ENCODE measurements at places on chromosomes 5 and 9.

- no peak for DNase-seq
These were observed 1.5 kb downstream of the LCN10 start for GRCh38 chr9:136740971-136741882.

- no peak for DNase-seq
These were observed 49.3 kb downstream of the CSNK1G3 start for GRCh38 chr5:123561230-123561629.

GRCh38 chr5:167593329-167594060 is 698.0 kb upstream of the WWC1 start:
- no peak for DNase-seq

GRCh38 chr5:139458580-139459407 is 3.7 kb downstream of the ECSCR start:
- DNase-seq: peak; percentile 85

- no peak for DNase-seq
These were observed 41.9 kb downstream of the SPEF2 start for GRCh38 chr5:35659556-35659955.

DNA sequence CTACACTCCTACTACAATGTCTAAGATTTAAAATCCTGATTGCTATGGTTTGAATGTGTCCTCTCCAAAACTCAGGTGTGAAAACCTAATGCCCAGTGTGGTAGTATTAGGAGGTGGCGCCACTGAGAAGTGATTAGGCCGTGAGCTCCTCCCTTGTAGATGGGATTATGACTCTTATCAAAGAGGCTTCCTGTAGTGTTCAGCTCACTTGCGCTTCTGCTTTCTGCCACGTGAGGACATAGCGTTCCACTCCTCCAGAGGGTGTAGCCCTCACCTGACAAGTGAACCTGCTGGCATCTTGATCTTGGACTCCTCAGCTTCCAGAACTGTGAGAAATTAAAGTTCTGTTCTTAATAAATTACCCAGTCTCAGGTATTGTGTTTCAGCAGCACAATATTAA is 33.0 kb upstream of the WHRN start:
- no peak for DNase-seq

DNA sequence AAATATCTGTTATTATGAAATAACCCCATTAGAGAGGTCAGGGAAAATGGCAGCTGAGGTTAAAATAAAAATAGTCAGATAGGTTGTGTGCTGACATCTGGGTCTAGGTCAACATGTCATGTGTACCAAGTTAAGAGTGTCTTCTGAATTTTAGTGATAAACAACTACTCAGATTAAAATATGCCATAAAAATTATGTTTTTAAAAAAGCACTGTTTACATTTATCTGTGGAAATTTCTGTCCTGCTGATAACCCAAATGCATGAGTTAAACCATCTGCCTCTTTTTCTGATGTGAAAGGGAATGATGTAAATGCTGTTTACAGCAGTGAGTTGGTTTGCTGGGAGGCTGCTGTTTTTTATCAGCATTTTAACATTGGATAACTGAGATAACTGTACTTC is 361.2 kb upstream of the TARS1 start:
- DNase-seq: no peak

DNA sequence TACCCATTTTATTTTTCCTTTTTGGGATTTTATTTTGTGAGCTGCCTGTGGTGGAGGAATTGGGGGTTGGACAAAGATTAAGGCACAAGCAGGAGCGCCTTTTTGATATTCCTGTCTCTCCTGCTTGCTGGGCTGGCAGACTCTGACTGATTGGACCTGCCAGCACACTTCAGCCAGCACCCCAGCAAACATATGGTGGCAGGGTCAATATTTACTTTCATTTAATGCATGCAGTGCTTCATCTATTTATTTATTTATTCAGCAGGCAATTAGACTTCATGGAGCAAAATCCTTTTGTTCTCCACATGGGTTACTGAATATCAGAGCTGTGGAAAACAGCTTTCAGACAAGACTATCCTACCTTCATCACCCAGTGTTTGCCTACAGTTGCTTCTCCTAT is 48.4 kb upstream of the EPB41L4A start:
- no peak for DNase-seq

GRCh38 chr9:81825846-81826516 is 102.2 kb upstream of the SPATA31D4 start:
- DNase-seq: no peak

GRCh38 chr9:71721855-71722254 is 46.5 kb downstream of the CEMIP2 start:
- no peak for DNase-seq

- DNase-seq: no peak
These were observed 383.4 kb downstream of the MLLT3 start for GRCh38 chr9:20238921-20239320.

- DNase-seq: no peak
These were observed 4.2 kb downstream of the SERINC5 start for GRCh38 chr5:80251636-80252035.

GRCh38 chr5:91269198-91269597 is 113.9 kb downstream of the ARRDC3 start:
- DNase-seq: no peak

DNA sequence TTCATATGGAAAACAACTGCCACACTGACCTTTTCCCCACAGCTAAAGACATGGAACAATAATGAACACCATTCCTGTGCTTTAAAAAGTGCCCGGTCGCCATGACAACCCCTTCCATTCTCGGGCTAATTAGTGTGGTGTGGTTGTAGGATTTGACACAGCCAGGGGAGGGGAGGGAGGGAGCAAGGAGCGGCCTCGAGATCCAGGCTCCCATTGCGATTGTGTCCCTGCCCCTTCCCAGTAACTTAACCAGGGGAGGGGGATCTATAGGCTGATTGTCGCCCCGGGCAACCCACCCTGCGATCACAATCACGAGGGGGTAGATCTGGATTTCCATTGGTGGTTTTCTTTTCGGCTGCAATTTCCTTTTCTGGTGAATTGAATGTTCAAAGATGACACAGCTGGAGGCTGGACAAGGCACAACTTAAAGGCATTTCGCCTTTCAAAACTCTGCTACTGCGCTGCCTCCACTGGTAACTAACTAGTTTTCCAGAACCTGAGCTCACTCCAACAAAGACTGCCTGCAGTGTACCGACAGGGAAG is 96.7 kb upstream of the RETREG1 start:
- peak; percentile 34 for DNase-seq

GRCh38 chr5:157555037-157555640 is 20.4 kb downstream of the ADAM19 start:
- no peak for DNase-seq

DNA sequence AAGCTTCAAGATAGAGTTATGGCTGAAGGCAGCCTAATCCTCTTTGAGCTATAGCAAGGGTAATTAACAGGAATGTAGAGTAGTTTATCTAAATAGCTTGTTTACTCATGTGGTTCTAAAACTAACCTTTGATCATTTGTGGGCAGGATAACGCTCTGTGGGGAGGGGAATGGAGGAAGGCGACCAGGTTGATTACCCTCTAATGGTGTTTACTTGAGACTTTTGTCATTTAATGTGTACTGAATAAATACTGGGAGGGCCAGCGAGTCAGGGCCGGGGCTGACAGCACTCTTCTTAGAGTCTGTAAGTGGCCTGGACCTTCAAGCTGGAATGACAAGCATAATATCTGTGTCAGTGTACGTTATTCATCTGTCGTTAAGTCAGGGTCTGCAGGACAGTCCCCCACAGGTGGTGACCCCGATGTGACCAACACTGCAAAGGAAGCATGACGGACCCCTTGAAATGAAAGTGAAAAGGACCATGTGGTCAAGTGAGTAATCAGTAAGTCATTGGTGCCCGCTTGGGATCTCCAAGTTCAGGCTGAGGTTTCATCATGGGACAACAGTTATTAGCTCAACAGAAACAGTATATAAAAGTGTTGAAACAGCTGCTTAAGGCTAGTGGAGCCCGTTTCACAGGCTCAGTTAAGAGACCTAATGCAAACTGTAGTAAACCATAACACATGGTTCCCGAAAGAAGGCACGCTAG is 162.6 kb downstream of the CPLANE1 start:
- DNase-seq: no peak

- DNase-seq: no peak
These were observed 260.8 kb upstream of the PPP1R2B start for GRCh38 chr5:156589104-156589945.

DNA sequence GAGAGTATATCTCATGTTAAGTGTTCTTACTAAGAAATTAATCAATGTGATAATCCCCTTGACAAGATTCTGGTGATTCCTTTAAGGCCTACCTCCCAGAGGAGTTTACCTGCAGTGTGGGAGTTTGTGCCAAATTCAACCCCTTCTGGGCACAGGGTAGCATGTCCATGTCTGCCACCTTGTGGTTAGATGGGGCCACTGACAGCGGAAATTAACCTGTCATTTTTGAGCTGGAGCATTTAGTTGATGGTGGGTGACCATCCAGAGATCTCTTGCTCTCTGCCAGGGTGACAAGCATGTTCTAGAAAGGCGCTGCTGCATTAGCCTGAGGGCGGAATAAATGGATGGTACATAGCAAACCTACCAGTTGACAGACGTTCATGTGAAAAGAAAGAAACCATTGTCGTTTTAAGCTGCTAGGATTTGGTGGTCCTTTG is 132.2 kb downstream of the FBXO4 start:
- DNase-seq: peak; percentile 19

GRCh38 chr5:14464671-14465070 is 116.9 kb upstream of the OTULINL start:
- DNase-seq: no peak

DNA sequence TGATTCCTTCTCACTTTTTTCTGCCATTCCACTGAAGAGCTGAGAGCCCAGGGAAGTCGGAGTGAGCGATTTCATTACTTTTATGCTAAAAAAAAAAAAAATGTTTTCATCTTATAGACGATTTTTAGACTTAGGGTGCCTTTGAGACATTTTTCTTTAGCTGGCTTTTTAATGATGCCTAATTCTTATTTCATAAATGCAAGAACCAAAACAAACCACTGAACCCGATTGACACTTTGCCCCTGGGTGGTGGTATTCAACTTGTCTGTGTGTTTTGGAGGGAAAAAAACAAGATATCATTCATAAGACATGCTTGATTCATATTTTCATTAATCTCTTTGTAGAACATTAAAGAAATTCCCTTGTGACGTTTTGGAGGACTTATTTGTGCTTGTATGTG is 2.4 kb downstream of the TLE4 start:
- no peak for DNase-seq

DNA sequence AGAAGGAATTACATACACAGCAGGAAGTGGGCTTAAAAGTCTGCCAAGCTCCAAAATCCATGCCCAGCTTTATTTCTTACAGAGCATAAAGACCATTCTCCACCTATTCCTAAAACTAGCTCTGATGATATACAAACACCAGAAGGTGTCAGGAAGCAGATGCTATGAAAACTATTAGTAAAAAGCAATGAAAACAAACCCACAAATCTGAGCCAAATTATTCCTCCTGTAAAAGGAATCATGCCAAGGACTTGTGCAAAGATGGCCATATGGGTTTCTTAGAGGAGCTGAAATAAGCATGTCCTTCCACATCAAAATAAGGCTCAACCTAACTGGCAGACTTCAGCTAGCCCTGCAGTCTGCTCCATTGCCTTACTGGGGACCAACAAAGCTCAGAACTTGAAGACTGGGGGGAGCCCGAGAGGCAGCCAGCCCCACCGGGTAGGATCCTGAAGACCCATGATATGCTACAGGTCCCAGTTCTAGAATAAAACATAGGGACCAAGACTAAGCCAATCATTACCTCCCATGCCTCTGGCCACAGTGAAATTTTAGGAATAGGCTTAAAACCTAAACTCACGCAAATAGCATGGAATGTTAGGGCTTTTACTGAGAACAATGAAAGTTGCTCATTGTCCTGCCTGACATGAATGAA is 42.8 kb upstream of the GABRP start:
- no peak for DNase-seq

GRCh38 chr9:3646226-3646625 is 120.4 kb upstream of the RFX3 start:
- no peak for DNase-seq

DNA sequence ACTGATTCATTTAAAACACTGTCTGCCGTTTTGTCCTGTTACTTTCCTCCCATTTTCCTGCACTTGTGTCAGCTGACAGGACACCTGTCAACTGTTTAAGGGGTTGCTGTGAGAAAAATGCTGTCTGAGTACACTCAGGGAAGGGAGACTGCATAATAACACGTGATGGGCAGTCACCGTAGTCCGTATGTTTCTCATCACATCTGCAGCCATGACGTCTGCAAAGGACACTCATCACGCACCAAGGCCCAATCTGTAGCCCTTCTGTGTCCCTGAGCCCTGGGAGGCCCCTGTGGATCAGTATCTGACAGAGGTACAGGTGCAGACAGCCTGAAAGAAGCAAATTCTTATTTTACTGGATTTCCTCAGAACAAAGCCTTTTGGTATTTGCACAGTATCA is 396.3 kb downstream of the YTHDC2 start:
- no peak for DNase-seq

DNA sequence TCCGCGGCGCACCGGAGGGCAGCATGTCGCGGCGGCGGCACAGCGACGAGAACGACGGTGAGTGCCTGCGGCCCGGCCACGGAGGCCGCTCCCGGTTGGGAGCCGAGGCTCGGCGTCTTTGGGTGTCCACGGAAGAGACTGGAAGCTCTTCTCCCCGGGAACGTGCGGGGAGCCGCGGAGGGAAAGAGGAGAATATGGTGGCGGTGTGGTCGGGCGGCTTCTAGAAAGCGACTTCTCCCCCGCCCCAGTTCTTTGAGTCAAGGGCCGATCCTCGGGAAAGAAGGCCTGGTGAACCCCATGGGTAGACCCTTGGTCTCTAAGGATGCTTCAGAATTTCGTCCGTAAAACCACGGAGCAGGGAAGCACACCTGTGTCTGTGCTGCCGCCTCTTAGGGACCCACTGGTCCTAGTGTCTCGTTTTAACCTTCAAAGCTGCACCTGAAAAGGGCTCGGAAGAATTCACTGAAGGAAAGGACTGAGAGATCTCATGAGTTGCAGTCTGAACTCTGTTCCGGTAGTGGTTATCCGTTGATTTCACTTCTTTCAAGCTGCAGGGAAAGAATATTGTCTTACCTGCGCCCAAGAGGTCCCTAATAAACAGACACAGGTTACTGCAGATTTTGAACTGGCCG is 354 bp downstream of the NCBP1 start:
- no peak for DNase-seq

DNA sequence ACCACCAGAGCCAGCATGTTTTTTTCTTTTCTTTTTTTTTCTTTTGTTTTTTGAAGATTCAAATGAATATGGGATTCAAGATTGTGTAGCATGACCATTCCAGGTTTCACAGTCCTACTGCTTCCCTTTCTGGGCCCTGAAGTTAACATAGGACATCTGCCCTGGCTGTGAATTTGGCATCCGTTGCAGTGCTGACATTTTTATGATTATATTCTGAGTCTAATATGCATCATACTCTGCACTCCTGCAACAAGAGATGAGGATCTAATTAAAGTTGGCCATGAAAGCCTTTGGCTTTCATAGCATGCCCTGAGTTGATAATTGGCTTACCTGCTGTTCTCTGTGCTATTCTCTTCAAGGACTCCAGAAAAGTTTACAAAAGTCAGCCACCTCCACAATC is 29.8 kb downstream of the C5orf22 start:
- DNase-seq: no peak

DNA sequence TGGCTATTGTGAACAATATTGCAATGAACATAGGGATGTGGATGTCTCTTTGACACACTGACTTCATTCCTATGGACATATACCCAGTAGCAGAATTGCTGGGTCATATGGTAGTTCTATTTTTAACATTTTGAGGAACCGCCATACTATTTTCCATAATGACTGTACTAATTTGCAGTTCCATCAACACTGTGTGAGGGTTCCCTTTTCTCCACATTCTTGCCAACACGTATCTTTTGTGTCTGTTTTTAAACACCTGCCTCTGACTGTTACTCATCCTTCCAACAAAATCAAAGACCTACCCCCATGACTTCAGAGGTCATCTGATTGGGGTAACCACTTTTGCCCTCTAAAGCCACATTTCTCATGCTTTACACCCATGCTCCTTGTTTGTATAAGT is 133.5 kb downstream of the MED27 start:
- DNase-seq: no peak
